ENCODE measurements at places on chromosomes 7 and 10.

DNA sequence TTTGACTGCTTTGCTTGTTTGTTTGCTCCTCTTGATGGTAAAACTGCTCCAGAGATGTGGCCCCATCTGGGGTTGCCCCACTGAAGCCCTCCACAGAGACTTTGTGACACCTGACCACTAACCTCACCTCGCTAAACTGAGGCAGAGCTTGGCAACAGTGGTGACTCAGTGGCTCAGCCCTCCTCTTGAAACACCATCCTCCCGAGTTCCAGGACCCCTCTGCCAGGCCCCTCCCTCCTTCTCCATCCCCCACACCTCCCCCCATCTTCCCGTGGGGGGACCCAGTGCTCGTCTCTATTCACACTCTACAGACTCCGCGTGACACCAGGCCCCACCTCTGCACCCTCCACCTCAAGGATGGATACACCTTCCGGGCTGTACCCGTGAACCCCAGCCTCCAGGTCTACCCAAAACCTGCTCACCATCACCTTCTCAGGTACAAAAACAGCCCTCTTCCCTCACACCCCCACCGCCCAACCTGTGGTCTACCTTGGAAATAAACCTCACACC is 19.0 kb upstream of the RET start:
- DNase-seq: no peak

- no peak for DNase-seq
Measured at GRCh38 chr7:37251222-37251621, 197.4 kb downstream of the ELMO1 start.

GRCh38 chr10:101066146-101066895 is 4.5 kb downstream of the KAZALD1 start:
- no peak for DNase-seq

GRCh38 chr7:158549176-158549615 is 38.4 kb downstream of the PTPRN2 start:
- DNase-seq: no peak

- no peak for DNase-seq
Measured at GRCh38 chr10:21092683-21093524, 195.8 kb upstream of the NEBL start.

DNA sequence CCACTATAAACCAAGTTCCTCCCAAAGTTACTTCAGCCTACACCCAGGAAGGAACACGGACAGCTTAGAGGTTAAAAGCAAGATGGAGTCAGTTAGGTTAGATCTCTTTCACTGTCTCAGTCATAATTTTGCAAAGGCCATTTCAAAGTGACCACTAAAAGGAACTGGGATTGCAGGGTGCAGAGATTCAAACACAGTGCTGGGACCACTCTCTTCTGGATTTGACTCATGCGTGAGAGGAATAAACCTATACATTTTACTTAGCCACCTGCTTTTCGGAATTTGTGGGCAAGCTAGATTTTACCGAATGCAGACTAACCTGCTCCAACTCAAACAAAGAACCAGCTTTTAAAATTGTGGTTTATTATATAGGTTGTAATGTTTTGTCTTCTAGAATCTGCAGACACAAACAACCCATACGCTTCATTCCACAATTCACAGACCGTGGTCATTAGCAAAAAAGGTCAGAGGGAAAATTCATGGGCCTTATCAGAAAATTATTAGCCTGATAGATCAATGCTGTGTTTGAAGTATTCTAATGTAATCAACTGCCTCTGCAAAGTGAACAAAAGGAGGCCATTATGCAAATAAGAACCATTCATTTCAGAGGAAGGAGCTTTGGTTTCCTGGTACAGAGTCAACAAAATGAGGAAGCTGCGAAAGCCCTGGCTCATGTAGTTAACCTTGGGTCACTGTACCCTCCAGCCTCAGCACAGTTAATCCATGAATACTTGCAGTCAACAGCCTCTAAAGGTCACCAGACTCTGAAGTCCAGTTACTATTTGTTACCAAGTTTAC is 342.7 kb upstream of the KLF6 start:
- no peak for DNase-seq

GRCh38 chr10:1545524-1545923 is 191.8 kb downstream of the ADARB2 start:
- no peak for DNase-seq

- no peak for DNase-seq
Measured at GRCh38 chr10:5461203-5461588, 38.2 kb downstream of the CALML5 start.

DNA sequence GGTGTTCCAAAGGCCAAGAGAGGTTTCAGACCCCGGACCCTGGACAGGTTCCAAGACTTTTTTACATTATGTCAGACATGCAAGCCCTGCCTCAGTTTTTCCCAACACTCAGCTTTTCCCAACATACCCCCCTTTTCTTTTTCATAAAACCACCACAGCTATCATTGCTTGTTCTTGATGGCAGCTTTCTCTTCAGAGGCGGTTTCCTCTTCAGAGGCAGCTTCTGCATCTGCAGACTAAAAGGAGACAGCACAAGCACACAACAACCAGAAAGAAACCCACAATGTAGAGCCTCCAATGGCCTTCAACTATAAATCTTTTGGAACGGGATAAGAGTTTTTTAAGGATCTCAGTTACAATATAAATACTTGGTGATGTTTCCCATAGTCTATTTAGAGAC is 19.3 kb downstream of the GIMAP6 start:
- DNase-seq: no peak

DNA sequence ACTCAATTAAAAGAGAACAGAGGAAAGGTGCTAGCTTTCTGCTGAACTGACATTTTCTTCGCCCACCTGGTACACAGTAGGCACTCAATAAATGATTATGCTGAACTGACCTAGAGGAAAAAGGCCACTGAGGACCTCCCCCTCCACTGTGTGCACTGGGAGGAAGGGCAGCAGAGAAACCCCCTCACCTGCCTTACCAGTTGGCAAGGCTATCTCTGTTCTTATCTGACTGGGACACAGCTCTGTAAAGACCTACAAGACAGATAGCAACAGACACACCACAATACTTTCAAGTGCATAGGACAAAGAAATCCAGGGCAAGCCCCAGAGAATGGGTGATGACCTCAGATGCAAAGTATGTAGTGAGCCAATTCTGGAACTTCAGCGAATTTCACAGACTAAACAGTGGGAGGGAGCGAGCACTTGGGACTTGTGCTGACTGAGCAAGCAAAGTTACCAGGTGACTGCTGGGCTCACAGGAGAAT is 30.4 kb downstream of the PDLIM1 start:
- no peak for DNase-seq

- no peak for DNase-seq
Measured at GRCh38 chr7:82396343-82396742, 47.2 kb downstream of the CACNA2D1 start.

DNA sequence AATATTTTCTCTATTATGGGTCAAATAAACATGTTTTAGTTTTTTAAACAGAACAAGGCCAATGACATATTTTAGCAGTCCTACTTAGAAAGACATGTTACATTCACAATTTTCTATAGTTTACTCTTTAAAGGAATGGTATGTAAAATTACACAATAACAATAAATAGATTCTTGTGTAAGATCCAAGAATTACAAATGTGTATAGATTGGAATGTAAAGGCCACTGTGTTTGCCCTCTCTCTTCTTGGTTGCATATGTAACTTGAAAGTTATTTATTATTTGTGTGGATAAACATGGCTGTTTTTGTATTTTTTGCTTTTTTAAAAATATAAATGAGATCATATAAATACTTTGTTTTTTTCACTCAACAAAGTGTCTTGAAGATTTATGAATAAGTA is 979.3 kb upstream of the CELF2 start:
- DNase-seq: no peak

DNA sequence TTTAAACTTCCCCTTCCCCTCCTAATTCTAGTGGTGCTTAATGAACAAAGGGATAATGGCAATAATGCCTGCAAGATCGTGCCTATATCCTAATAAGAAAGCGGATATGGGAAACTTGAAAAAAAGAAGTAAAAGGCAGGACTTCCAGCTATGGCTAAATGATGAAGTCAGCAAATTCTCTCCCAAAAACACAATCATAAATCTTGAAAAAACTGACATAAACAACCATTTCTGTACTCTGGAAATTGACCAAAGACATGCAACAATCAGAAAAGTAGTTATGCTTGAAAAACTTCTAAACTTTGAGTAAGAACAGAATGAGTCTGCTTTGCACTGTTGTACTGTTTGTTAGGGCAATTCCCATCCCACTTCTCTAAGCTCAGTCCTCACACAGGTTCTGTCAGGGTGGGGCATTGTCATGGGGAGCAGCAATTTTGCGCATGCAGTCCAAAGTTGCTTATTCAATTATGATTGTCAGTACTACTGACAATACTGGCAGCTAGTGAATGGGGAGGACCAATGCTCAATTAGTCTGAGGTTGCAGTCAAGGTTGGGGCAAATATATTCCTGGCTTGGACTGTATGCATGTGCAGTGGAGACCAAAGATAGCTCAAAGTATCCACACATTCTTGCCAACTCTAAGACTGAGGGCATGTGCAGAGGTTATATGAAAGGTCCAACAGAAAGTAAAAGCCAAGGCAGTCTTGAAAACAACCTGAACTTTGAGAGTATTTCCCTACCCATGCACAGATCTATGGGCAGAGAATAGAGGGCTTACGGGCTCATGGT is 34.1 kb upstream of the ARHGAP22 start:
- no peak for DNase-seq

DNA sequence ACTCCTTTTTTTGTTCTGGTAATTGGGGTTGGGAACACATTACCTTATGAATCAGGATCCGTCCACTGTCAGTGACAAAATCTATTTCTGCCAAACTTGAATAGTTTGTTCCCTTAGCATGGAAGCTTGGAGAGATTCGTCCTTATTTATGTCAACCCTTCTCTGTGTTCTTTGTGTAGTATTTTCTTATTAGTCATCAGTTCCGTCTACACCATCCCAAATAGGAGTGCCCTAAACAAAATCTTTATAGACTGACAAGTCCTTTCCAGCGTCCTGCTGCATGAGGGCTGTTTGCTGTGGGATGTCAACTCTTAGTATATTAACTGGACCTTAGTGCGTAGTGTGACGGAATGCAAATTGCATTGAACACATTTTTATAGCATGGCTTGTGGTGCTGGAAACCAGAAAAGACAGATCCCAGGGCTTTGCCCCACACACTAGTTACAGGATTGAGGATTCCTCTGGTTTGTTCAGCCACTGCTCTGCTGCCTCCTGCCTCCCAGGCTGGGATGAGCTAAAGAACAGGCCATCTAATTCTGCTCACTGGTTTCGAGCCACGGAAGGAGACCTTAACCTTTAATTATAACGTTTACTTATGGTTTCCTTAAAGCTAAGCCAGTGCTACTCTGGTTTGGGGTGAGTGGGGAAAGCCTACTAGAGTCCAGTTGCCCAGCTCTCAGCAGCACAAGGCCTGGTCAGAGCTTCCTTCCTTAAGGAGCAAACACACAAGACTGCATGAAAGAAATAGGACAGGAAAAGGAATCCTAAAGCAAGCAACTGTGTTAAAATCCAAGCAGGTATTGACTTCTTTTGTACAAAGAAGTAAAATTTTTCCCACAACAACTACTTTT is 194.4 kb downstream of the CCSER2 start:
- DNase-seq: no peak

DNA sequence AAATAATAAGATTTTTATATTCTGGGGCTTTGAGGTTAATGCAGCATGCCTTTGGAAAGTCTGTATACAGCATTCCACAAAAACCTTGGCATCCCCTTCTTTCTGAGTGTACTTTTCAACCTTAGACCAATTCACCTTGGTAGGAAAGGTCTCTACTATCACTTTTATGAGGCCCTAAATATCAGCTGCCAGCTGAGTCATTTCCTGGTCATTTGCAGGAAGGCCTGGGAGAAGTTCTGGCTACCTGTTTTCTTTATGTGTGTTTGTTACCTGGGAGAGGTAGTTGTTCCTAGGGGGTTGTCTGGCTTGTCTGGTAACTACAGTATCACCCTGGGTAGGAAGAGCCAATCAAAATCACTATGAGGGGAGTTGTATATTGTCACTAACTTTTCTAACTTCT is 4.1 kb downstream of the SPAM1 start:
- DNase-seq: no peak

DNA sequence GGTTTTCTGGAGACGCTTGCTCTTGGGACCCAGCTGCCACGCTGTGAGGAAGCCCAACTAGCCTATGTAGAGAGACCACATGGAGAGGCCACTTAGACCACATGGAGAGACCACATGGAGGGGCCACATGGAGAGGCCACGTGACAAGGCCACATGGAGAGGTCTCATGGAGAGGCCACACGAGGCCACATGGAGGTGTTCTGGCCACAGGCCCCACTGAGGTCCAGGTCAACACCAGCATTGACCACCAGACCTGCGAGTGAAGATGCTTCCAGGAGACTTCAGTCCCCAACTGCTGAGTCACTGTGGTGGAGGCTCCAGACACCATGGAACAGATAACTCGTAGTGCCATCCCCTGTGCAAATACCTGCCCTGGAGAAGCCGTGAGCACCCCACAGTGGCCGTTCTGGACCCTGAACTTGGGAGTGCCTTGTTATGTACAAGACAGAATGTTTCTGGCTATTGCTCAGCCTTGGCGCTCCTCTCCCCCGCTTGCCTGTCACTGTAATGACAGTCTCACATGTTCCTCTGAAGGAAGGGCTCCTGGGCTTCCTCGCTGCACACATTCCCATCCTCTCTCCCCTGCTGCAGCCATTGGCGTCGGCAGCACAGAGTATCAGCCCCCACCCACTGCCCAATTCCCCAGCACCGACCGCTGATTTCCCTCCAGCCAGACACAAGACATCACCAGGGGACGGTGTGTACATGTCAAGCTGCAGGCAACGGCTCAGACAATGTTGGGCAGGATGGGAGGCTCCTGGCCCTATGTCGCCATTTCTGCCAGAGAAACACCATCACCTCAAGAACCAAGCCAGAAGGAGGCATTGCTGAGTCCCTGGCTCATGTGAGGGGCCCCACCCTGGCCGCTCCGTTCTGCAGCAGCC is 49.0 kb upstream of the TNRC18 start:
- no peak for DNase-seq

GRCh38 chr10:101694674-101695403 is at the start of gene FBXW4:
Gene FBXW4 (minus strand): TSS chr10:101695170. CDS start chr10:101695105, 65 bp downstream.
- peak; percentile 46 for DNase-seq

GRCh38 chr7:17584822-17585221 is 286.4 kb downstream of the AHR start:
- DNase-seq: no peak

DNA sequence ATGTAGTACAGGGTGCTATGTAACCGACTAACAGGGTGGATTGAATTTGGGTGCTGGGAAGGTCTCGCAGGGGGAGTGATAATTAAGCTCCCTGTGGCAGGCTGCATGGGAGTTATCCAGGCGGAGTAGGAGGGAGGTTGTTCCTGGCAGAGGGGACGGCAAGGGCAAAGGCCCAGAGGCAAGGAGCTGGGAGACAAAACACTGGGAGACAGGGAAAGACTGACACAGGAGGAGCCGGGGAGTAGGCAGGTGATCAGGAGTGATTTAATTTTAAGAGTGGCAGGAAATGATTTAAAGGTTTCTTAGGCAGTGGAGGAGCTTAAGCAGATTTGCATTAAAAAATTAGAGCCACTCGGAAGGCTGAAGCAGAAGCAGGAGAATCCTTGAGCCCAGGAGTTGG is 40.7 kb upstream of the LEP start:
- DNase-seq: no peak

Measured in stimulated activated CD4-positive, alpha-beta T cell treated with anti-CD3 and anti-CD28 coated beads, Interleukin-12 subunit alpha, Interleukin-12 subunit beta, amount 100 ng/mL, for 48 hours (primary cell).